ENCODE measurements at places on chromosomes 6 and 20. TPM values are rescaled to one million over a fixed set of nuclear protein-coding genes. Genes with fewer than 3 reads are reported as not detected.

DNA sequence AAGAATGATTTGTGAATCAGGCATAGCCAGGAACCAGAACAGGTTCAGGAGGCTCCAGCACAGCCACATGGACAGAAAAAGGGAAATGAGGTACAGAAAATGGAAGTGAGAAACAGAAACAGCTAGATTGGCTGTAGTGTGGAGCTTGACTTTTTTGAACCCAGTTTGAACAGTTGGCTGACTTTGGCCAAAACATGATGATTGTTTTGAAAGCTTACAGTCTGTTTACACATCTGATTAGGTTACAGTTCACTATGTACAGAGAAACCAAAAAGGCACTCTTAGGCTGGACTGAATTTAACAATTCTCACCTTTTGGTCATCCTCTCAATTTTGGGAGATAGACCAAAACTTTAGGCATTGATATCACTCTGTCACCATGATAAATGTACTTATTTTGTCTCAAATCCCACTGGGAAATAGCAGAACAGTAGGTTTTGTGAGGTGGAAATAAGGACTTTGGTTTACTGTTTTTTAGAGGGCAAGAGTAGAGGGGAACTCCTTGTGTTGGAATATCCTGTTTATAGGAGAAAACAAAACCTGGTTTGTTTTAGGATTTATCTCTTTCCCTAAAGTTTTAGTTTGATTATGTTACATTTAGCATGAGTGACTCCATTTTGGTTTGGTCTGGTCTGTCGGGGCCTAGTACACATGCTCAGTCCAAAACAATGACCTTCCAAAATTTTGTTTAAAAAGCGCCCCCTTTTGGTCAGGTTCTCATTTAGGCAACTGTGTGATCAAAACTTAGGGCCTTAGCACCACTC, 123.1 kb downstream of the OLIG3 start:
- DNase-seq = no peak
- no peak overlapping the region for H3K4me3 ChIP-seq
- H3K4me1 ChIP-seq = no peaks in the 10 kb centered on the region
- no peak overlapping the region for H3K27ac ChIP-seq
- no peaks in the 10 kb centered on the region for H3K27me3 ChIP-seq

The OLIG3 gene
- total RNA-seq = 0.81 TPM

GRCh38 chr20:33450867-33451266, 7.3 kb upstream of the SNTA1 start:
- H3K4me1 ChIP-seq = no peaks in the 10 kb centered on the region
- no peaks in the 10 kb centered on the region for H3K27me3 ChIP-seq
- no peak for DNase-seq
- no peak overlapping the region for H3K27ac ChIP-seq

The SIRPB1 gene
- total RNA-seq = 2.7 TPM

The TMEM244 gene
- total RNA-seq = not detected

DNA sequence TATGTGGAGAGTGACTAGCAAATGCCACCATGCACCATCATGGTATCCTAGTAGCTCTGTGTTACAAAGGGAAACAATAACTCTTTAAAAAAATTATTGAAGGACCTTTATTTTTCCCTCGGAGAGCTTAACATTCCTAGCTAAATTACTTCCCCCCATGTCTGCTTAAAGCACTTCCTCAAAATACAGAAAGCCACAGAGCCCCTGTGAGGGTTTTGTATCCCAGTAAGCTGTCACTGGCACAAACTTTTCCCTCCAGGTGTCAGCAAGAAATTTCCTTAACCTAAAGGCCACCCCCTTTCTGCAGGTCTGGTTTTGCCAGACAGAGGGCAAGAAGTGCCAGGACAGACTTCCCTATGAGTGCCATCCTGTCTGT, 340.0 kb upstream of the PRDM1 start:
- H3K4me3 ChIP-seq = no peak overlapping the region
- H3K4me1 ChIP-seq = peaks cover 4% of the 10 kb centered on the region
- no peaks in the 10 kb centered on the region for H3K36me3 ChIP-seq
- no peak for DNase-seq

DNA sequence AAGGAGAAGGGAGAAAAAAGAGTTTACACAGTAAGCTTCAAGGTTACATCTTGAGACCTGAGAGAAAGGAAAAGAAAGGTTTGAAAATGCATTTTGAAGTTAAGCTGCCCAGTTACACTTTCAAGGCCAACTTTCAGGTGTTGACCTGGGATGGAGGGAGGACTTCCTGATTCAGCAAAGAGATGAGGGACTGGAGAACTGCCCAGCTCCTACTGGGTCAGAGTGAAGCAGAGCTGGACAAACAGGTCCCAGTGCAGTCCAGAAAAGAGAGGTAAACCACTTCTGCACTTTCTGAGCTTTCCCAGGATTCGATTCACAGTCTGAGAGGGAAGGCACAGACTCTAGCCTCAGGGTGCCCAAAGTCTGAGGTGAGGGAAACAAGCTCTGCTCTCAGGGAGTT, 6.0 kb upstream of the TJAP1 start:
- no peaks in the 10 kb centered on the region for H3K36me3 ChIP-seq
- peaks cover under 1% of the 10 kb centered on the region for H3K4me1 ChIP-seq
- H3K4me3 ChIP-seq = no peak overlapping the region
- H3K27ac ChIP-seq = no peak overlapping the region
- DNase-seq = no peak
- H3K27me3 ChIP-seq = peaks cover 6% of the 10 kb centered on the region

DNA sequence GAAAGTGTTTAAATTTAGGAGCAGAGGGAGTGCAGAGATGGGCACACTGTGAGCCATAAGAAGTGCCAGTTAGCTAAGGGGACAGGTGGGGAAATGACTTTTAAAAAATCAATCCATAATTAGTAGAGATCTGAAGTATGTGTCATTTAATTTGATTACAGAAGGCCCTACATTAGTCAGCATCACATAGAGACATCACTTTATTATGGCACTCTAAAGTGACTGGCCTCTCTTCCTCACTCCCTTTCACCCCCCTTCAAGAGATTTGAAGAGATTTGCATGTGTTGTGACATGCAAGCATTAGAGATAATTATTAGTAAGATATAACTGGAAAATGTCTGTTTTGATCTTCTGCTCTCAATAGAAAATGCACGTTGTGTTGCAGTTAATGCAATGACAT, 86.7 kb downstream of the SLX4IP start:
- peaks cover 22% of the 10 kb centered on the region for H3K4me1 ChIP-seq
- H3K4me3 ChIP-seq = no peak overlapping the region
- DNase-seq = no peak
- H3K27me3 ChIP-seq = no peaks in the 10 kb centered on the region
- H3K27ac ChIP-seq = no peak overlapping the region
- no peaks in the 10 kb centered on the region for H3K36me3 ChIP-seq

DNA sequence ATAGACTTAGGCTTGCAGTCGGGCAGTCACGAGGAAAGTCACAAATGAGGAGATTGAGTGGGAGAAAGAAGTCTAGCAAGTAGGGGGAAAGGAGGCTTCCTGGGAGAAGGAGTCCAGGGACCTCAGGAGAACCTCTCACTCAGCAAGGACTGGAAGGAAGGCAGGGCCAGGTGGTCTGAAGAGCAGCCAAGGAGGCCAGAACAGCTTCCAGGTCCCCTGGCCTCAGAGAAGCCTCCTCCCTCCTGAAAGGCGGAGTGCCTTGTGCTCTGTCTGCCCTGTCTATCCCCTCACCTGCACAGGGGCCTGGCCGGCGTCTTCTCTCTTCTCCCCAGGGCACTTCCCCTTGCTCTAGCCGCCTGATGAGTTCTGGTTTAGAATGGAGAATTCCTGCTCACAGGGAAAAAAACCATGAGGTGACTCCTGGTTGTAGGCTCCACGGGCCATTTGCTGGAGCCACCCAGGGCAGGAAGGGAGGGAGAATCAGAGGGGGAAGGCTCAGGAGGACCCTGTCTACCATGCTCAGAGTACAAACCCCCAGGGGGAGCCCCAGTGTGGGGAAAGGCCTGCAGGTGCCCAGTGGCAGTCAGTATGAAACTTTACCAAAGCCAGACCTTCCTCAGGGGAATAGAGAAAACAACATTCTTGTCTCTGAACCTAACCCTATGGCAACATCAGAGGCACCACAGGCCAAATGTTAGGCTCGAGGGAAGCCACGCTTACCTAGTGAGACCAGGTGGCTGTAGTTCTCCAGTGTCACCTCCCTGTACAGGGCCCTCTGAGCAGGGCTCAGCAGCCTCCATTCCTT, 11.2 kb downstream of the ZNF337 start:
- DNase-seq = no peak
- peaks cover 21% of the 10 kb centered on the region for H3K36me3 ChIP-seq
- no peaks in the 10 kb centered on the region for H3K27me3 ChIP-seq

DNA sequence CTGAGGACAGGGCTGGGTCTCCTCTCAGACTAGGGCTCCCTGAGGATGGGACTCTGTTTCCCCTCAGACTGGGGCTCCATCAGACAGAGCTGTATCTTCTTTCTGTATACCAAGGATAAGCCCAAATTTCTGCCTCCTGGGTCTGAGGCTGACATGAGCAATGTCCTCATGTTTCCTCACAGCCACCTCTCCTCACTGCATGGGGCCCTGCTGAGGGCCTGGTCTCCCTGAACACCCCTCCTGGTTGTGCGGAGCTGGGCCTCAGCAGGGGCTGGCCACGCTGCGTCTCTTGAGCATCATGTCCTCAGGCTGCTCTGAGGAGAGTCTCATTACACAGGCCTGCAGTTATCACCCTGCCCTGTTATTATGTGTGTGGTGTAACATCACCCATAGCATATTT, 144.6 kb downstream of the LRFN2 start:
- peaks cover 4% of the 10 kb centered on the region for H3K27me3 ChIP-seq
- H3K27ac ChIP-seq = no peak overlapping the region
- peaks cover 36% of the 10 kb centered on the region for H3K4me1 ChIP-seq
- DNase-seq = no peak

The FANCE gene
- total RNA-seq = 10.4 TPM

DNA sequence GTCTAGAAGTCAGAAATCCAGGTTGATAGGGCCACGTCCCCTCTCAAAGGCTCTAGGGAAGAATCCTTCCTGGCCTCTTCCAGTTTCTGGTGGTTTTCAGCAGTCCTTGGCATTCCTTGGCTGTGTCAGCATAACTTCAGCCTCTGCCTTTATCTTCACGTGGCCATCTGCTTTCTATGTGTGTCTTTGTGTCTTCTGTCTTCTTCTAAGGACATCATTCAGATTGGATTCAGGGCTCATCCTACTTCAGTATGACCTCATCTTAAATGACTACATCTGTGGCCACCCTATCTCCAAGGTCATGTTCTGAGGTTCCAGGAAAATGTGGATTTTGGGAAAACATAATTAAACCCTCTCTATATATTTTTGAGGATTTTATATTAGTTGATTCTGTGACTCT, 23.0 kb downstream of the C6orf89 start:
- DNase-seq = no peak
- no peaks in the 10 kb centered on the region for H3K27me3 ChIP-seq
- H3K4me1 ChIP-seq = peaks cover 28% of the 10 kb centered on the region
- no peak overlapping the region for H3K27ac ChIP-seq

The OVOL2 gene
- total RNA-seq = not detected

DNA sequence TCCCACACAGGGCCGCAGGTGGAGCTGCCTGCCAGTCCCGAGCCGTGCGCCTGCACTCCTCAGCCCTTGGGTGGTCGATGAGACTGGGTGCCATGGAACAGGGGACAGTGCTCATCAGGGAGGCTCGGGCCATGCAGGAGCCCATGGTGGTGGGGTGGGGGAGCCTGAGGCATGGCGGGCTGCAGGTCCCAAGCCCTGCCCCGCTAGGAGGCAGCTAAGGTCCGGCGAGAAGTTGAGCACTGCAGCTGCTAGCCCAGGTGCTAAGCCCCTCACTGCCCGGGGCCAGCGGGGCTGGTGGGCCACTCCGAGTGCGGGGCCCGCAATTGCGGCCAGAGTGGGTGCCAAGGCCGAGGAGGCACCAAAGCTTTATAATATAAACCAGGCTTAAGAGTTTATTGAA, 479.7 kb downstream of the MMUT start:
- no peaks in the 10 kb centered on the region for H3K4me1 ChIP-seq
- no peak for DNase-seq
- H3K4me3 ChIP-seq = no peak overlapping the region

GRCh38 chr6:105886066-105886813, 199.9 kb upstream of the PRDM1 start:
- H3K27me3 ChIP-seq = peaks cover 10% of the 10 kb centered on the region
- H3K4me3 ChIP-seq = no peak overlapping the region
- H3K36me3 ChIP-seq = no peaks in the 10 kb centered on the region
- peaks cover 41% of the 10 kb centered on the region for H3K4me1 ChIP-seq
- no peak for DNase-seq

DNA sequence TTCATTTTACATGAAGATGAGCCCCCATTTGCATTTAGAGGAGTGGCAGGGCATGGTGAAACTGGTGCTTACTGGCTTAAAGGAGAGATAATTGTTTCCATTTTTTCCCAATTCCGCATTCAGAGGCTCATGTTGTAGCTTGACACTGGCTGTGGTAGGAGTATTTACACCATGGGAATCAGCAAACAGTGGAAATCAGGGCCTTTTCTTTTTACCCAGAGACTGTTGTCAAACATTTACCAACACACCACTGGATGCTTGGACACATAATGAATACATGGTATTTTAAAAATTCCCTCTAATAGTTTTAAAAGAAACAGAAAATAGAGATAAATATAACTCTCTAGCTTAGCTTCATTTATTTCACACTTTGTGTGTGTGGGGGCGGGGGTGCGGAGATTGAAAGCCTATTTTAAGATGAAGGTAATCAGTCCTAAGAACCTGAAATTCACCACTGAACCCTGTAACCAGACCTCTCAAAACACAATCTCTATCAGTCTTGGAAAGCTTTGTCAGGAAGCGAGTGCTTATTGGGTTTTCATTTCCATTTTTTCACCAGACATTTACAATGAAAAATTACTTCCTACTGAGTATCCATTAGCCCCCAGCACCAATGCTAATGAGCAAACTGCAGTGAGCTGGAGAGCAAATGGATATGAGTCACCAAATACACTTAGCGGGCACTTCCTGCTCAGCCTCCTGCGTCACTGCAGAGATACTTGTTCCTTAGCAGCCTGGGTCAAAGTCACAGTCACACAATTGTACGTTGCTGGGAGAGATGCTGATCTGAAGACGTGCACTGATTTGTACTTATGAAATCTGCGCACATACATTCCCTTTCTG, 532.0 kb downstream of the BCKDHB start:
- H3K27ac ChIP-seq = no peak overlapping the region
- H3K4me3 ChIP-seq = no peak overlapping the region
- H3K27me3 ChIP-seq = no peaks in the 10 kb centered on the region
- DNase-seq = no peak

DNA sequence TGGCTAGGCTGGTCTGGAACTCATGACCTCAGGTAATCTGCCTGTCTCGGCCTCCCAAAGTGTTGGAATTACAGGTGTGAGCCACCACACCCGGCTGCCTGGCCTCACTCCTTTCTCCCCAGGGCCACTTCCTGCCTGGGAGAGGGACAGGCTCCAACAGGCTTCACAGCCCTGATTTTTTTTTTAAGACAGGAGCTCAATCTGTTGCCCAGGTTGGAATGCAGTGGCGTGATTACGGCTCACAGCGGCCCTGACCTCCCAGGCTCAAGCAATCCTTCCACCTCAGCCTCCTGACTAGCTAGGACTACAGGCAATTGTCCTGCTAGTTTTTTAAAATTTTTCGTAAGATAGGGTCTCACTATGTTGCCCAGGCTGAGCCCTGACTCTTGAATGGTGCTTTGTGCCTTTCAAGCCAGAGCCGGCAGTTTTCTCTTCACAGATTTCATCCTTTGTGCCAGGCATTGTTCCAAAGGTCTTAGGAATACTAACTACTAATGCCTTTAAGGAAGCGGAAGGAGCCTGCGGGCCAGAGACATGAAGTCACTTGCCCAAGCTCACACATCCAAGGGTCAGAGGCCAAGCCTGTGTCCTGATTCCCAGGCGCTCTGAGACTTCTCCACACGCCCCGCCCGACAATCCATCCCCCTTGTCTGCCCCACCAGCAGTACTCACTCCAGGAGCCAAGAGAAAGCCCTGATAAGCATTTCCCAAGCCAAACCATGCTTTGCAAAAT, 19.2 kb downstream of the CAPN11 start:
- H3K27ac ChIP-seq = no peak overlapping the region
- H3K36me3 ChIP-seq = no peaks in the 10 kb centered on the region
- H3K4me3 ChIP-seq = peak overlapping the region; percentile 60
